ENCODE measurements at places on chromosomes 4 and X.

GRCh38 chr4:123398066-123398852 is 1.7 kb downstream of the SPRY1 start:
- DNase-seq = peak; percentile 72

DNA sequence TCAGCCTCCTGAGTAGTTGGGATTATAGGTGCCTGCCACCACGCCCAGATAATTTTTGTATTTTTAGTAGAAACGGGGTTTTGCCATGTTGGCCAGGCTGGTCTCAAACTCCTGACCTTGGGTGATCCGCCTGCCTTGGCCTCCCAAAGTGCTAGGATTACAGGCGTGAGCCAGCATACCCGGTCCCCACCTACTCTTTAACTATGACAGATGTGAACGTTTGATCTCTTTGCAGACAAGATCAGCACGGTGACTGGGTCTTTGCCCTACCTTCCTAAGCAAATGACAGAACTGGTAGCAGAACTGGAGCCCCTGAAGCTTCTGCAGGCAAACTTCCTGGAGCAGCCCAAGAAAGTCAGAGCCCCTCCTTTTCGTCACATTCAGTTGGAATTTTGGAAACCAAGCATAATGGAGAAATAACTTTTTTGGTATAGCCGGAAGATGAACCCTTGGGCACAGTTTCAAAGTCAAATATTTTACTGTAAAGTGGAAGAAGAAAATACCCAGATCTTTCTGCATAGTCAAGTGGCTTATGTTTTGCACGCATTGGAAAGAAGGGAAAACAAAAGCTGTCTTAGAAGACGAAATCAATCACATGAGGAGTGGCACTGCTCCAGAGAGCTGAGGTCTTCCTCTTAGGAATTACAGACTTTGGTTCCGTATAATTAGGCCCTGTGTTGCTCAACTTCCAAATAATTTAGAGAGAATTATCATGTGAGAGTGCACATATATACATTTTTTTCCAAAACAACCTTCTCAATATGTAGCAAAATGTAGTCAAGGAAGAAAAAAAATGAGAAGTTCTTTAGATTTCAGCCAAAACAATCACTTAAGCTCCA is 90.6 kb downstream of the SORBS2 start:
- no peak for DNase-seq

- no peak for DNase-seq
Measured at GRCh38 chrX:79065696-79066095, 78.8 kb upstream of the GPR174 start.

DNA sequence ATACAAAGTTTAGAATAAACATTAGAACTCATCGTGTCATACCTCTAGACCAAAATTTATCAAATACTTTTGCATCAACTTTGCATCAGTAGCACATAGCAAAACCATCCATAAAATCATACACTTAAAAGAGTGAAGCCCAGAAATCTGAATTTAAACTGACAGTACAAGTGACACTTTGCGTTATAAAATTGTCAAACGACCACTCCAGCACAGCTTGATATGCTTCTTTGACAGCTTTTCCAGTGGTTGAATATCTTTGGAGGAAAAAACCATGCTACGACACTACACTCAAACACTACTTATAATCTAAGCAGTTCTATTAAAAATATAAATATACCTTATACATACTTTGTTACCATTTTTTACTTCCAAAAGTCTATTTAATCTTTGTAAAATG is 1644.4 kb downstream of the STIM2 start:
- no peak for DNase-seq

- DNase-seq = no peak
Measured at GRCh38 chr4:41456559-41457101, 81.3 kb upstream of the LIMCH1 start.

DNA sequence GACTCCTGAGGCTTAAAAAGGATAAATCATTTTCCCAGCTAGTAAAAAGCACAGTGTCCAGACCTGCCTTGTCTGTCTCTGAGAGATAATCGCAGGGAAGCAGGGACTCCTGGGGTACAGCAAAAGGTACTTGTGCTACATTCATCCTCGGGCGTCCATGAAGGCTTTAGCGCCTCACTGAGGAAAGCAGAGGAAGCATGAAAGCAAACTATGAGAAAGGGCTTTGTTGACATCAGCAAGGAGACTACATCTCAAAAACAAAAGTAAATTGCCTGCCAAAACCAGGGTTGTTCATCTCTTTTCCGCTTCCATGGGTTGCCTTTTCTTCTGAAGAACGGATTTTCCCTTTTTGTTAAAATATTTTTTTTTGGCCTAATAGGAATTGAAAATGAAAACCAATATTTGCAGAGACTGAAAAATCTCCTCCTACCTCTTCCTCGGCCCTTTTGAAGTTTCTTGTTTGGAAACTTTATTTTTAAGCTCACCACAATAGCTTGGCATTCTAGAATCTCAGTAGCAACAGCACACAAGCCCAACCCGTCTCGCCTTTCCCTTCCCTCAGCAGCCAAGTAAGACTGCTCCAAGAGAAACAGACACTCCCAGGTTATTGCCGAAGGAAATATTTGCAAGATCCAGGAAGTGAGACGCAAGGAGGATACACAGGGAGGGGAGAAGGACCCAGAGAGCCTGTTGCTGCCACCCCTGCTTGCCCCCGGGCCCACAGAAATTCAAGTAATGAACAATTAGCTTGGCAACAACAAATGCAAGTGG is 148.3 kb upstream of the DGKK start:
- DNase-seq = no peak

DNA sequence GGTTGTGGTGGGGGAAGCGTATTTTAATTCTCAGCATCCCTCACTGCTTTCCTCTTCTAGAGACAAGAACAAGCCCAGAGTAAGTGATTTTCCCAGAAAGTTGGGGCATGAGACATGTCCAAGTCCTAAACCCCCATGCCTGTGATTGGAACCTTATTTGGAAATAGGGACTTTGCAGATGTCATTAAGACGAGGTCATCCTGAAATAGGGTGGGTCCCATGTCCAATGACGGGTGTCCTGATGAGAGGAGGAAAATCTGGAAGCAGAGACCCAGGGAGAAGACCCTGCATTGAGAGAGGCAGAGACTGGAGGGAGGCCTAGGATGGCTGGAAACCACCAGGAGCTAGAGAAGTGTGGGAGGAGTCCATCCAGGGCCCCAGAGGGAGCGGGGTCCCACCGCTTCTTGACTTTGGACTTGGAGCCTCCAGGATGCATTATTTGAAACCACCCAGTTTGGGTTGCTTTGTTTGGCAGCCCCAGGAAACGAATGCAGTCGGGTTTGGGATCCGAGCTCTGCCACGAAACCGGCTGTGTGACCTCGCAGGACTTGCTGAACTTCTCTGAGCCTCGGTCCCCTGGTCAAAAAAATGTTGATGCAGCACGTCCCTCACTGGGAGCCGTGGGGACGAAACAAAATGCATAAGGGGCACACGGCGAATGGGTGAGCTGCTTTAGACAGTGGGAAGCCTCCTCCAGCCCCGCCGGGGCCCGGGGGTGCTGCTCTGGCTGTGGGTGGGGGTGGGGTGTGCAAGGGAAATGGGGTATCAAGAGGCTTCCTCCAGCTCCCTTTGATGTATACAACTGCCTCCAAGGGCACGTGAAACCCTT is 113.9 kb downstream of the CPZ start:
- peak; percentile 71 for DNase-seq

DNA sequence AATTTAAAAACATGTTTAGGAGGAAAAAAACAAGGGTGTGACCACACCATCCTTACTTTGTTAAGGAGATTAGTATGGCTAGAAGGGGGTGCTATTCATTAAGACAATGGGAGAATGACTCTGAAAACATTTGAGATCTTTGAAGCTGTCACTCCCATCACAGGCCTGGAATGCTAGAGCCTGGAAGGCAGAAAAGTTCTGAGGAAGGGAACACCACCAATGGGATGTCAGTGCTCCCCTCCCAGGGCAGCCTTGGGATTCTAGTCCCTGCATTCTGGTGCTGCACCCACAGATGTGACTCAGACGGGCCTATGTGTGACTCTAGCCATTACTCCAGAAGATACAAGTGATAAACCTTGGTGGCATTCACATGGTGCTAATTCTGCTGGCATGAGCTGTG is 162.2 kb upstream of the ANXA10 start:
- DNase-seq = peak; percentile 3

DNA sequence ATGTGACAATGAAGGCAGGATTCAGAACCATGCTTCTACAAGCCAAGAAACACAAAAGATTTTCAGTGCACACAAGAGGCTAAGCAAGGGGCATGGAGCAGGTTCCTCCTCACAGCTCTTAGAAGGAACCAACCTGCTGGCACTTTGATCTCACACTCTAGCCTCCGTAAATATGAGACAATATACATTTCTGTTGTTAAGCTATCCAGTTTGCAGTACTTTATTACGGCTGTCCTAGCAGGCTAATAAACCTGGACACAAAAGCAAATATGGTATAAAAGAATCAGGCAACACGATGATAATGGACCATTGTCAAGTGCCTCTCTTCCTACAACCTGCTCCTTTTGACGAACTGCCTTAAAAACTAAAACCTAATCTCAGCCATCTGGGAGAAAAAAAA is 114.5 kb downstream of the ZAR1 start:
- no peak for DNase-seq

- no peak for DNase-seq
Measured at GRCh38 chrX:153685751-153686696, 1.7 kb upstream of the SLC6A8 start.

GRCh38 chr4:135927651-135928050 is 1604.6 kb downstream of the PCDH18 start:
- no peak for DNase-seq

GRCh38 chrX:42143866-42144592 is 220.7 kb upstream of the CASK start:
- no peak for DNase-seq

GRCh38 chrX:82711457-82711856 is 796.6 kb upstream of the POU3F4 start:
- no peak for DNase-seq

DNA sequence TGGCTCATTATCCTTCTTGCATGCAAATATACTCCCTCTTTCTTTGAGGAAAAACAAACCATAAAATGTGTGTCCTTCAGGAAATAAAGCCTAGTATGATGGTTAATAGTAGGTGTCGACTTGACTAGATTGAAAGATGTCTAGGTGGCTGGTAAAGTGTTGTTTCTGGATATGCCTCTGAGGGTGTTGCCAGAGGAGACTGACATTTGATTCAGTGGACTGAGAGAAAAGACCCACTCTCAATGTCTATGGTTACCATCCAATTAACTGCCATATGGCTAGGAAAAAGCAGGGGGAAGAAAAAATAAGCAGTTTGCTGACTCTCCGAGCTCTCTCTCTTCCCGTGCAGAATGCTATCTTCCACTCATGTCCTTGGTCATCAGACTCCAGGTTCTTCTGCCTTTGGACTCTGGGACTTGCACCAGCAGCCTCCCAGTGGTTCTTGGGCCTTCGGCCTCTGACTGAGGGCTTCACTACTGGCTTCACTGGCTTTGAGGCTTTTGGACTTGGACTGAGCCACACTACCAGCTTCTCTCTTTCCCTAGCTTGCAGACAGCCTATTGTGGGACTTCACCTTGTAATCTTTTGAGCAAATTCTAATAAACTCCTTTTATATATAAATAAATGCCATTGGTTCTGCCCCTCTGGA is 532.1 kb upstream of the HTR2C start:
- no peak for DNase-seq

DNA sequence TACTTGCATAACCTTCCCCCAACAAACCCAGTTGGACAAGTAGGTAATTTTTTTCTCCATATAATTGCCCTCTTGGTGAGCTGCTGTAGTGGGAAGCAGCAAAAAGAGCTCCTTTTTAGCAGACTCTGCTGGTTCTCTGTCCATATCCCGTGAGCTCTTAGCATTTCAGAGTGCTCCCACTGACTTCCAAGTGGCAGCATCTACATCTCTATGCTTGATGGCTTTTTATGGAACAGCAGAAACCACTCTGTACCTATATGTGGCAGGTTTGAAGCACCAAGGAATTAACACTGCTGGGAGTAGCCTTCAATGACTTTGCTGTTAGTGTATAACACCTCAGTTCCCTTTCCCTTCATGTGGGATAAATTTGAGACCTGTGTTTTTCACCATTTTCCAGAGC is 168.4 kb upstream of the NHS start:
- DNase-seq = no peak

- DNase-seq = peak; percentile 47
Measured at GRCh38 chrX:105314458-105314857, 94.0 kb upstream of the TEX13A start.

DNA sequence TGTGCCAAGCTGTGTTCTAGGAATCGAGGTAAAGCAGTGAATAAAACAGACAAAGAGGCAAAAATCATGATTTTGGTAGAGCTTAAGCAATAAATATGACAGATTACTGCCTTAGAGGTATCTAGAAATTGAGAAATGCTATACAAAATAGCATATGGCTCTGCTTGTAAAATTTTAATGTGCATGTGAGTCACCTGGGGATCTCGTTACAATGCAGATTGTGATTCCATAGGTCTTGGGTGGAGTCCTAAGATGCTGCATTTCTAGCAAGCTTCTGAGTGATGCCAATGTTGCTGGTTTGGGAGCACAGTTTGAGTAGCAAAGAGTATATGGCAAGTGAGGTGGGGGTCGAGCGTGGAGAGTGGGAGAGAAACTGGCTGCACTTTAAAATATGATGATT is 697.3 kb upstream of the MAGEB2 start:
- no peak for DNase-seq

DNA sequence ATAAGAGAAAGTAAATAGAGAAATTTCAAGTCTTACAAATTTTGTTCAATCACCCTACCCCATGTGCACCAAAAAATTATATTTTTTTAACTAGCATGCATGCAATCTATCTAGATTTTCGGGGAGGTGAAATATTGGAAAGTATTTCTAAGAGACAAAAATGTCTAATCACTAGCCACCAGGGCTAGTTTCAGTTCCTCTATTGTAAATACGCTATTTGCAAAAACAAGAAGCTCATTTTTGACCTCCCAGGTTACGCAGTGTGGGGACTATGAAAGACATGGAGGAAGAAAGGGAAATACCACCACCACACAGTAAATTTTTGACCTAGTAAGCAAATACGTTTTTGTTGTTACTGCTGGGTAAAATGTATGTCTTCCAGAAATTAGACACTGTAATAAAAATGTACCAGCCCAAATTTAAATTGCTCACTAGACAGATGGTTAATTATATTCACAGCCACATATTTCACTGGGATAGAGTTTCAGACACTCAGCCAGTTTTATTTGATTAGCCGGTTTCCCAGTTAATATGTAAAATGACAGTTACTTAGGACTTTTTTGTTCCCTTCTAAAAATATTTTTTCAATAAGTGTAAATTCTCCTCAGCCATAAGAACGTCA is 2.2 kb downstream of the NEXMIF start:
- DNase-seq = no peak

DNA sequence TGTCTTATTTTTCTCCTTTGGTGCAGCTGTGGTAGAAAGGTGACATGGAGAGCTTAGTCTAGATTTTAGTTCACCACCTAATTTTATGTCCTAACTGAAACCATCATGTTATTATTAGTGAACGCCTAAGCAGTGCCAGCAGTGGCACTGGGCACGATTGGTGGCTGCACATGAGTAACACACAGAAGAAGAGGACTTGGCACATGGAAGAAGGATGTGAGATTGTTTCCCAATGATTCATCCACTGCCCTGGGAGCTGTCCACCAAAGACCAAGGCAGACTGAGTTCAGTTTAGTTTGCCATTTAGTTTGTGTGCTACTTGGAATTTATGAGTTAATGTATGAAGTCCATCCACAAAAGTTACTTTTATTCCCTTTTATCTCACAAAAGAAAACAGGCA is 68.1 kb upstream of the NAP1L5 start:
- DNase-seq = peak; percentile 85

All from fibroblast of skin of scalp (primary cell).